GM12878 (cell line): ENCODE measurements at places on chromosomes 5 and 9.

GRCh38 chr5:135190416-135191083, 156.5 kb upstream of the PITX1 start:
- DNase-seq, result no peak

DNA sequence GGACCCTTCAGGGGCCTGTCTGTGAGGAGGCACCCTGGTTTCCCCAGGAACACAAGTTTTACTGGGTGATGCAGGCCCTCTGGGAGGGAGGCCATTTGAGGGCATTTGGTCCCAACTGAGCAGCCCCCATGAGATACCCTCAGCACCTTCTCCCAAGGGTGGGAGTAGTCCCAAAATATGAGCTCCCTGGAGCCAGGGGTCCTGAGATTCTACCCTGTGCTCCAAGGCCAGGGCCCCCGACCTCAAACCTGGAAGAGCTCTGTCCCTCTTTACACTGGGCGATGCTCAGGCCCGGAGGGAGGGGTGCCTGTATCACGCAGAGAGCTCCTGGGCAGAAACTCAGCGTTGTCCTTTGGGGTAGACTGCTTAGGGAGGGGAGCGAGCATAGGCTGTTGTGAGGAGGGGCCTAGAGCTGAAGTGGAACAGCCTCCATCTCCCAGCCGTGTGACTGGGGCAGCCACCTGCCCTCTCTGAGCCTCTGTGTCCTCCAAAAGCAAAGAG, 64.0 kb upstream of the SYNPO start:
- no peak for DNase-seq

- no peak for DNase-seq
Observed at GRCh38 chr9:121073038-121073437, 1.7 kb upstream of the CNTRL start.

- no peak for DNase-seq
Observed at GRCh38 chr9:97954550-97954989, 16.6 kb upstream of the HEMGN start.

- DNase-seq, result no peak
Observed at GRCh38 chr5:56985936-56986625, 34.2 kb upstream of the MIER3 start.

- DNase-seq, result no peak
Observed at GRCh38 chr5:151534350-151534749, 56.8 kb downstream of the FAT2 start.

DNA sequence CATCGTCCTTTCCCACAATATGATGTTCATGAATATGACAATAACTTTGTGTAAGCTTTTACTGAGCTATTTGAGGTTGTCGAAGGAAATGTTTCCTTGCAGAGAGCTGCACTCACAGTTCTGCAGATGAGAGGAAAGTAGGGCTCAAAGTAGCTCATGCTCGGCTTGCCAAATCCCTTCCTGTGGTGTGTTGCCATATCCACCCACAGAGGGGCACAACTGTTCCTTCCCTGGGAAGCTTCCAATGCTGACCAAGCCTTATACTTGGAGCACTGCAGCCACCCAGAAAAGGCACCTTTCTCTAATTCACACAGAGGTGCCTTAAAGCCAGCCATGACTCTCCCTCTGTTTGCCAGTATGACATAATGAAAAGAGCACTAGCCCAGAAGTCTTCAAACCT, 390.3 kb downstream of the CAAP1 start:
- DNase-seq, result no peak

DNA sequence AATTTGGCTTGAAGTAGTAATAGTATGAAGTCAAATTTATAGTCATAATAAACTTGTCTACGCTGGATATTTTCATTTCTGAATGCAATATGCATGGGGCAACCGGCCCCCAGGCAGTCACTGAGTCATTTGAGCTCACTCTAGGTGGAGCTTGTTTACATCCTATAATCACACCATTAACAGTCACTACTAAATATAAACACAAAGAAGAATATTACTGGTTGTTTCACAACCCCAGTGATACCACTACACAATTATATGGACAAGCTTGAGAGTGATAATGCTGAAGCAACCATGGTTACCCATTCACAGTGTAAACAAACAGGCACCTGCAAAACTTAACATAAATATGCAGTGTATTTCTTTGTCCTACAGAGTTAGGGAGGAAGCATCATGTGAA, 68.7 kb downstream of the MARCHF3 start:
- DNase-seq, result no peak

GRCh38 chr5:4164167-4164566, 568.5 kb downstream of the IRX1 start:
- no peak for DNase-seq

DNA sequence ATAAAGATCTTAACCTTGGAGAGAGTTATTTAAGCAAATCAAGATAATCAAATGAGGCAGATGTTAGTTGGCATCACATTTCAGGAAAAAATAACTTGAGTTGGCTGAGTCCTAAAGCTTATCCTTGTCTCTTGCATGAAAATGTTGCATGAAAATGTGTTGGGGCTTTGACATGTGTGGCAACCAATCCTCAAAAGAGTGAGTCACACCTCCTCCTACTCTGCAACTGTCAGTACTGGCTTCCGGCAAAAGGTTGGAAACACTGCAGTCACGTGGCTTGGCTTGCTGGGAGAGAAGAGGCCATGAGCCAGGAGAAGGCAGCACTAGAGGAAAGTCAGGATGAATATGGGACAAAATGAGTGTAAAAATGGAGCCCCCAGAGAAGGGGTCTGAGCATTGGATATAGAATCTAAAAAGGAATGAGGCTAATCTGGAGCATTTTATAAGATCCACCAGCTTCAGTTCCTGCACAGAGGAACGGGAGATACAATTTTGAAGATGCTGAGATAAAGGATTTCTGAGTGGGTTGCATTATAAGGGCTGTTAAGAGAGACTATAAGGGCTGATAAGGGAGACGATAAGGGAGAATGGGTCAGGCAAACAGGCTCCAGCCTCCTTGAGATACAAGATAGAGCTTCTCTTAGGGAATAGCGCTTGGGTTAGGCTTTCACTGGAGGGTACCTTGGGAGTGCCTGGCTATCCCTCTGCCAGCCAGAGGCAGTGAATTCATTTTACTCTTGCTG, 43.1 kb downstream of the SPATA31D1 start:
- no peak for DNase-seq

DNA sequence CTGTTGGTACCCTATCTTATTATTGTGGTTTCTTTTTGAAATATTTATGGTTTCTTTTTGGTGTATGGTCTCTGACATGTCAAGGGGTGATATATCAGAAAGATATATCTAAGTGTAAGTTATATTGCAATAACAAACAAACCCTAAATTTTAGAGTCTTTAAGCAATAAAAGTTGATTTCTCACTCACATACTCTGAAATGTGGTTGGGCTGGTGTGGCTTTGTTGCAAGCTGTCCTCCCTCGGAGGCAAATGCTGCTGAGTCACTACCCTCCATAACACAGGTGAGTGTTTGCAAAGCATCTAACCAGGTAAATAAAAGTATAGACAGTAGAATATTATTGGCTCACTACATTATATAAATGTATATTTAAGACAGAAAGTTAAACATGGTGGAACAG, 253.2 kb downstream of the CDH18 start:
- no peak for DNase-seq

GRCh38 chr5:53820119-53820801, 259.8 kb downstream of the NDUFS4 start:
- peak; percentile 60 for DNase-seq

GRCh38 chr5:166330036-166330435, 1961.4 kb upstream of the WWC1 start:
- DNase-seq, result no peak

DNA sequence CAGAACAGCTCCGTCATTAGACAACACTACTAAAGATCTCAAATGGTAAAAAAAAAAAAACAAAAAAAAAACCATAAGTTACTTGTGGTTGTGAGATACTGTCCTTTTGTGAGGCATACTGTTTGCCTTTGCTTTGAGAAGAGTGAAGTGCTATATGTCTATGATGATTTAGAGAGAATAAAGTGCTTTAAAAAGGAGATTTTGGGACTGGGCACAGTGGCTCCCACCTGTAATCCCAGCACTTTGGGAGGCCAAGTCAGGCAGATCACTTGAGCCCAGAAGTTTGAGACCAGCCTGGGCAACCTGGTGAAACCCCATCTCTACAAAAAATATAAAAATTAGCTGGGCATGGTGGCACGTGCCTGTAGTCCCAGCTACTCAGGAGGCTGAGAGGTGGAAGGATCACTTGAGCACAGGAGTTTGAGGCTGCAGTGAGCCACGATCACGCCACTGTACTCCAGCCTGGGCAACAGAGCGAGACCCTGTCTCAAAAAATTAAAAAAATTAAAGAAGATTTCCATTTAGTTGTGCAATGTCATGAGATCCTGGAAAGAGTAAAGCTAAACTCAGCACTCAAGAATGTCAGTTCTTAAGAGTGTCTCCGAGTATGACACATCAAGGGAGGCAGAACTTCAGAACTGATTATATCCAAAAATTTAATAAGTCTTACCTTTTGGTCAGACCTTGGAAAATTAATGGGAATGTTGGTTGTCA, 87.3 kb downstream of the PRDM6 start:
- DNase-seq, result no peak

GRCh38 chr9:129934041-129934591, 98.9 kb downstream of the USP20 start:
- DNase-seq, result no peak

DNA sequence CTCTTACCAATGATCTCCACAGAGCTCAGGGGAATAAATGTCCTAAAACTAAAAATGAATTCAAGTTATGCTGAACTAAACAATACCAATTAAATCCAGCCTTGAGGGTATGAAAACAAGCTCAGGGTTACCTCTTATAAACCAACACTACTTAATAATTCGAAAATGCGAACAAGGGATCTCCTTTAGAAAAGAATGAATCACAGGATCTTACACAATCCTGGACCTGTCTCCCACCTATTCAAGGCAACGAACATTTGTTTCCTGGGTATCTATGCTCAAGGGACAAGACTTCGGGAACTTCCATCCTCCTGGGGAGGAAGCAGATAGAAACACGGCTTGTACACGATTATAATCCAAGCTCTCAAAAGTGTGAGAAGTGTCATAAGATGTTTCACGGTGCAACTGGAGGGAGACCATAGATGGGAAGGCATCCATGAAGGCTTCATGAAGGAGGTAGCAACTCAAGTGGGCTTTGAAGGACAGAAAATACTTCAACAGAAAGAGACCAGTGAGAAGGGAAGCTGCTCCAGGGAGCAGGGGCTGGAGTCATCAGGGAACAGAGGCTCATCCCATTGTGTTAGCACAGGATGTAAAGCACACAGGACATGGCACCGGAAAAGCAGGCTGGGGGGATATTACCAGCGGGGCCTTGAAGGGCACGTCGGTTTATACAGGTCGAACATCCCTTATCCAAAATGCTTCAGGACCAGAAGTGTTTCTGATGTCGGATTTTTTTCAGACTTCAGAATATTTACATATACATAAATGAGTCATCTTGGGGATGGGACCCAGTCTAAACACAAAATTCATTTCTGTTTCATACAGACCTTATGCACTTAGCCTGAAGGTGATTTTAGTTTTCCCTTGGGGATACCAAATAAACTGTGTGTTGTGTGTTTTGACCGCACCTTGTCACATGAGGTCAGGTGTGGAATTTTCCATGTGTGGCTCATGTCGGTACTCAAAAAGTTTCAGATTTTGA, 87.4 kb downstream of the TLE1 start:
- DNase-seq, result no peak

- DNase-seq, result no peak
Observed at GRCh38 chr5:146515473-146516150, 378 bp downstream of the GPR151 start.

- DNase-seq, result no peak
Observed at GRCh38 chr9:3863111-3863528, 337.3 kb upstream of the RFX3 start.

GRCh38 chr9:20112205-20112783, 323.5 kb upstream of the SLC24A2 start:
- DNase-seq, result no peak

GRCh38 chr9:27108981-27109541, at the start of gene TEK:
Gene TEK, plus strand, starts transcription at chr9:27109225. Its CDS starts 366 bp downstream, at chr9:27109591.
- no peak for DNase-seq

DNA sequence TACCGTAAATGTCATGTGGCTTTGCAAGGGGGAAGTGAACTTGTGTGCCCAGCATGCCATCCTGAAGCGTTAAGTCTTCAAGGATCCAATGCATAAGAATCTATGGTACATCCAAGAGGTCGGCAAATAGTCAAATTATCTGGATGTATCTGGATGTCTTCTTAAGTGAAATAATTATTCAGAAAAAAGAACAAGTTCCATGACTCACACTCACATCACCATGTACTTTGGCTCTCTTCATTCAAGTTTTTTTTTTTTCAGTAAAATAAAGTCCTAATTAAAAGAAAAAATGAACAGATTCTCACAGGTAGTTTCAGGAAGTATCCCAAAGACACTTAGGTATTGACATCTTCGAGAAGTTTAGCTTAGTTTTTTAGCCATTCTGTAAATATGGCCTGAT, 62.7 kb upstream of the MEGF10 start:
- no peak for DNase-seq

DNA sequence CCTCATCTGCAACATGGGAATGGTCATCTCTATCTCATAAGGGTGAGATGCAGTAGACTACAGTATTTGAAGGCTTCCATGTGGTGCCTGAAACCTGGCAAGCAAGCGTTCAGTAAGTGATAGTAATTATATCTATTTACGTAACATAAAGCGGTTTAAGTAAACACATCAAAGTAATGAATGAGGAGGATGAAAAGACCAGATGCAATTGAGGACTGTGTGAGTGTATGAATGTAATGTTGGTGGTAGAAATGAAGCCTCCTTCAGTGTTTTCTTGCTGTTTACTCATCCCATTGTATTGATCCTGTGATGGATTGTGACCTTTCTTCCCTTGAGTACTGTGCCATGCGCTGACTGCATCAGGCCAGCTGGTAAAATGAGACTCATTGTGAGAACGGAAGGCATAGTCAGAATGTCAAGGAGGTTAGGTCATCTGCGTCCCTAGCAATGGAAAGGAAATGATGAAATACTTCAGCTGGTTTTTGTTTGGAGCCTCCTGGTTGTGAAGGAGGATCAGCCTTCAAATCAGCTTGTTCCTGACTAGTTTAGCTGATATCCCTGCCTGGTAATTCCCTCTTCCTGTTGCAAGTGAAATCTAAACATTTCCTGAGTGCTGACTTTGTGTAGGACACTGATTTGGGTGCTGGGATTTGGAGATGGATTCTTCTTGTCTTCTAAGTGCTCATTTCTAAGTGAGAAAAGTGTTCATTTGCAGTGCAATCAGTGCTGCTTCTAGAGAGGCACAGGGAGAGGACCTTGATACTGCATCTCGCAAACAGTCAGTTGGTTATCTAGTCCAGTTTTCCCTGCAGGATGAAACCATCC, 35.6 kb downstream of the TNFSF8 start:
- DNase-seq, result no peak

GRCh38 chr5:109748546-109748945, 58.8 kb downstream of the MAN2A1 start:
- no peak for DNase-seq

GRCh38 chr5:93371893-93372292, 209.1 kb downstream of the NR2F1-AS1 start:
- no peak for DNase-seq
